Adrenal gland (tissue), 19 donors: ENCODE measurements at places on chromosomes 3 and 15. TPM values are rescaled to one million over a fixed set of nuclear protein-coding genes. Genes with fewer than 3 reads are reported as not detected.

- no peak for DNase-seq
Measured at GRCh38 chr3:194397757-194398312, 1.2 kb downstream of the GP5 start.

DNA sequence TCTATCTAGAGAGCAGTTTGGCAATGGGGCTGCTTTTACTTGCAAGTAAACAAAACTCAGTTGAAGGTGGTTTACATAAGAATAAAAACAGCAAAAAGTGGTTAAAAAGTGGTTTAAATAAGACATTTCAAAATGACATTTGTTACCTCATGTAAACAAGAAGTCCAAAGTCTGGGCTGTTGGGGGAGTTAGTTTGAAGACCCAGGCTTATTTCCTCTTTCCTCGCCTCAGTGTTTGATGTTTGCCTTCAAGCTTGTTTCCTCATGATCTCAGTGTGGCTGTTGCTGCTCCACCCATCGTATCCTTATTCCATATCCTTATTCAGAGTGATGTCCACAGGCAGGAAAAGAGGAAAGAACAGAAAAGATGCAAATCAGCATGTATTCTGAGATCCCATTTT, 15.2 kb downstream of the CGNL1 start:
- no peak for DNase-seq

Gene SEC11A
- 130 TPM for total RNA-seq

GRCh38 chr3:4750306-4750968, 228.8 kb upstream of the BHLHE40 start:
- peak; percentile 82 for DNase-seq

DNA sequence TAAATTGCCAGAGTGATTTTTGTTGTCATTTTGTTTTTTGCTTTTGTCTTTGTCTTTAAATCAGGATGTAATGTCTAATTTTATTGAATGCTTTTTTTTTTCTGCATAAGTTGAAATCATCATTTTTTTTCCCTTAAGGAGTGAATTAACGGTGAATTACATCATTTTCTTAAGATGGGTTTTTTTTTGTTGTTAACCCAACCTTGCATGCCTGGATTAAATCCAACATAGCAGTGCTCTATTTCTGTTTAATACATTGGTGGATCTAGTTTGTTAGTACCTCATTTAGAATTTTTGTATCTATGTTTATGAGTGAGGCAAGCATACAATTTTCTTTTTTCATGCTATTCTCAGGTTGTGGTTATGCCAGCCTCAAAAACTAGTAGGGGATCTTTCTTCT, 186.4 kb upstream of the TMC3 start:
- no peak for DNase-seq

Gene TNFSF10
- 88.9 TPM for total RNA-seq

Gene GUCA1C
- 0.44 TPM for total RNA-seq

GRCh38 chr3:56629047-56629446, 54.0 kb downstream of the TASOR start:
- DNase-seq, result no peak
